ENCODE measurements at places on chromosomes 12 and 14.
A peak's percentile ranks its signal among the peaks of the same experiment; 100 is the strongest.

- peak; percentile 58 for DNase-seq
These were observed 2.0 kb upstream of the CCDC197 start for GRCh38 chr14:93994919-93995682.

GRCh38 chr14:54537651-54538050, 27.9 kb downstream of the CGRRF1 start:
- DNase-seq: no peak

DNA sequence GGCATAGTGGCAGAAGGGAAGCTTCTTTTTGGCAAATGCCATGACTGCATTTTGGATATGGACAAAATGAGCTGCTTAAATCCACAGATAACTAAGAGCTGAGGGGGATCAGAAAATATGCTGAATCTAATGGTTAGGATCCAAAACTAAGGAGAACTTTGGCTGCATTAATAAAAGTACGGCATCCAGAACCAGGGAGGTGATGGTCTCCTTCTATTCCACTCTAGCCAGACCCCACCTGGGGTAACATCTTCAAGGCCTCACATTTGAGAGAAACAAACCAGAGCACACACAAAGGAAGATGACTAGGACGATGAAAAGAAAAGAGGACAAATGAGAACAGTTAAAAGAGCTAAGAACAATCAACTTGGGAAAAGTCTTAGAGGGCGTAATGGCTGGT, 27.6 kb downstream of the NT5DC3 start:
- no peak for DNase-seq

DNA sequence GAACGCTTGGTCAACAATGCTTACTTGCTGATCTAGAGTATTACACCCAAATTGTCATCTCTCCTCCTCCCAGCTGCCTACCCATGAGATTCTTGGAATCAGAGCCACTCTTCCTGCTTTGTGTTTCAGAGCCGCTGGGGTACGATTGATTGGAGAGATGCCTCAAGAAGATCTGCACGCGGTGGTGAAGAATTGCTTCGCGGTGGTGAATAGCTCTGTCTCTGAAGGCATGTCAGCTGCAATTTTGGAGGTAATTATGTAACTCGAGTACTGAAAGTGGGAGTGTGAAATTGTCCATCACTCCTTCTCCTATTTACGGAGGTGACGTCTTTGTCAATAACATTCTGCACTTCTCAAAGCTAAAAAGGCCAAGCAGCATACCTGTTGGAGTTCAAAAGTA, 93.9 kb downstream of the GLT1D1 start:
- no peak for DNase-seq

DNA sequence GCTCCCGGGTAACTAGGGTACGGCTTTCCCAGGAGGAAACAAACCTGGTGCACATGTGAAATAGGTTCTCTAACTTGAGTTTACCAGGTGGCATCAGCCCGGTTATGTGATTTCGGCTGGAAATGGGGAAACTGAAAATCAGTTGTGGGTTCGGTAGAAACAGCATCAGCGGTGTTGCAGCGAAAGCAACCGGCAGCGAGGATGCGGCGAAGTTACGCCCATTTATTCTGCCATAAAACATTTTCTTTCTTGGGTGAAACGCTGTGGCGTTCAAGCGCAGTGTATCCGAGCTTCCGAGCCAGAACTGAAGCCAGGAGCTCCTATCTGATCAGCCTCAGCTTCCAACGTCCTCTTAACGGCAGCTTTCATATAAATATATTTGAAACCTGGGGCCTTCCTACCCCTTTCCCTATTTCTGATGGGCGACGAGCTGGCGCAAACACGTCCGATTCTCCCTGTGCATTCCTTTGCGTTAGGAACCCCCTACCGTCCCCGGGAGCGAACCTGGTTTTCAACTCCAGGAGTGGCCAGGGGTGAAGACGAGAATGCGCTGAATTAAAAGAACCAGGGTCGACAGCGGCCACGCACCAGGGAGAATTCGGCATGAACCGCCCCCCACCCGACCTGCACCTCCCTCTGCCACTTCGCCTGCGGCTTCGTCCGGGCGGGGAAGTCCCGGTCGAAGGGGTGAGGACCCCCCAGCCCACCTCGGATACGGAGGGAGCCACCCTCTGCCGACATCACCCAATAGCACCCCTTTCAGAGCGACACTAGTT, 1.6 kb downstream of the DPF3 start:
- no peak for DNase-seq

DNA sequence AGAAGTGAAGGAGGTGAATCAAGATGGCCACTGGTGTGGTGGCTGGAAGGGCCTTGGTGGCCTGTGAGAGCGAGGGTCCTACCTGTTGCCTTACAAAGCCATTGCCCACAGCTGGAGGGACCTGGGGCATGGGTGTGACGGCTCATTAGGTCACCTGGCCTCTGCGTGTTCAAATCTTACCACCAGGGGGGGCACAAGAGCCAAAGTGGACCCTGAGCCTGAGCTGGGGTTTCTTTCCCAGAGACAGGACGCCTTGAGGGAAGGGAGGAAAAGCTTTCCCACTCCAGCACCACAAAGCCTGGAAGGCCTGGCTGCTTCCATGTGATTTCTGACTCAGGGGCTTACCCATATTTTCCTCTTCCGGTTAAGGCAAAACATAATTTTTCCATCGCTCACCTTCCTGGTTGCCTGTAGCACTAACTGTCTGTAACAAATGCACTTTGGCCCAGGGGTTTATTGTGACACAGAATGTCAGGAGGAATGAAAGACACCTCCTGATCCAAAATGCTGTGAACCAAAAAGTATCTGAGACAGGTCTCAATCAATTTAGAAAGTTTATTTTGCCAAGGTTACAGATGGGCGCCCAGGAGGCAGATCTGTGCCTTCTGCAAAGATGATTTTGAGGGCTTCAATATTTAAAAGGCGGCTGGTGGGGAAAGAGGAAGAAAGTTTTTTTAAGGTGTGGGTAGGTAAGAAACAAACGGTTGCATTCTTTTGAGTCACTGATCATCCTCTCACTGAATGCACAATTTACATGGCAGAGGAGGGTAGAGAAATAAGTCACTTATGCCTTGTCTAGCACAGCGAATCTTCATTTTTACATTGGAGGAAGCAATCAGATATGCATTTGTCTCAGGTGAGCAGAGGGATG, 4.3 kb upstream of the CD9 start:
- peak; percentile 82 for DNase-seq

DNA sequence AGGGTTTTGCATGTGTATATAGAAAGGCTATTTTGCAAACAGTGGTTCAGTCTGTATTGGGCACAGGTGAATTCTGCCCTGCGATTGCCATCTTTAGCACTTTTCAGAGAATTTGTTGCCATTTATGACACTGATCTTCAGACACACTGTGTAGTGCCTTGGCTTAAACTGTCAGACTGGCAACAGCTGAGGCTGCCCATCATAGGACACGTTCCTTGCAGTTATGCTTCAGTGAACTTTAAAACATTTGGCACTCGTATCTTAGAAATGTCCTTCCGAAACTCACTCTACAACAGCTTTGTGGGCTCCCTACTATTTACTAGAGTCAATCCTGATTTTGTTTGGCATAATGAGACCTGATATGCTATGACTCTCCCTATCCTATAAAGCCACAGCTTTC, 29.1 kb downstream of the AP5M1 start:
- DNase-seq: no peak

DNA sequence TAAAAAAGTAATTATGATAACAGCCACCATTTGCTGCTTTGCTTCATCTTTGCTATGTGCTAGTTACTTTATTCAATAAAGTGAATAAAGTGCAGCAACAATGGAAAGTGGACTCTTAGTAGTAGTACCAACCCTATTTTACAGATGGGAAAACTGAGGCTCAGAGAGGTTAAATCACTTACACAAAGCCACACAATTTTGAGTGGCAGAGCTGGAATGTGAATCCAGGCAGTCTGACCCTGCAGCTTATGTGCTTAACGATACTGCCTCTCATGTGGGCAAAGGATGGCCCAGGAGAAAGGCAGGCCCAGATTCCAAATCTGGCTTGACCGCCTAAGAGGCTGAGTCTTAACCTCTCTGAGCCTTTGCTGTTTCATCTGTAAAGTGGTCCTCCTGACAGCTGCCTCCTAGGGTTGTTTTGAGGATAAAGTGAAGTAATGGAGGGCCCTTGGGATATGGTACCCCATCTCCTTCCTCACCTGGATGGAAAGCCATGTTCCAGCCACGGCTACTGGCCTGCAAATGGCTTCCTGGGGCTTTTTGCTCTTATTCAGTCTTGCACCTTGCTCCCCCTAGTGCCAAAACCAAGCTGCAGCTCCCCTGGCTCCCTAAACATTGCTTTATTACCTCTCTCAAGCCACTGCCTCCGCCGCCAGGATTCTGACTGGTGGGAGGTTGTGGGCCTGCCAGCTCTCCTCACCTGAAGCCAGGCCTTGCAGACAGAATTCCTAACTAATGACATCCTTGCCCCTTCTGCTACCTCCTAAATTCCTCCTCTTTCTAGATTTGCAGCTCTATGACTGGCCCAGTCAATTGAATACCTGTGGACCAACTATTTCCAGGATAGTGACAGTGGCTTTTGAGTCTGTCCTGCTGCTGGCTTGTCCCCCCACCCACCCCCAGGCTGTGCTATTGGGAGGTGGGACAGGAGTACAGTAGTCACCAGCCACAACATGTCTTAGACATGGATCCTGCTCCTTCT, 283.3 kb upstream of the PWP1 start:
- DNase-seq: peak; percentile 63

- DNase-seq: no peak
These were observed 75.6 kb upstream of the FLRT2 start for GRCh38 chr14:85454226-85454813.

GRCh38 chr14:65356327-65356836, 56.1 kb upstream of the FUT8 start:
- DNase-seq: peak; percentile 83

DNA sequence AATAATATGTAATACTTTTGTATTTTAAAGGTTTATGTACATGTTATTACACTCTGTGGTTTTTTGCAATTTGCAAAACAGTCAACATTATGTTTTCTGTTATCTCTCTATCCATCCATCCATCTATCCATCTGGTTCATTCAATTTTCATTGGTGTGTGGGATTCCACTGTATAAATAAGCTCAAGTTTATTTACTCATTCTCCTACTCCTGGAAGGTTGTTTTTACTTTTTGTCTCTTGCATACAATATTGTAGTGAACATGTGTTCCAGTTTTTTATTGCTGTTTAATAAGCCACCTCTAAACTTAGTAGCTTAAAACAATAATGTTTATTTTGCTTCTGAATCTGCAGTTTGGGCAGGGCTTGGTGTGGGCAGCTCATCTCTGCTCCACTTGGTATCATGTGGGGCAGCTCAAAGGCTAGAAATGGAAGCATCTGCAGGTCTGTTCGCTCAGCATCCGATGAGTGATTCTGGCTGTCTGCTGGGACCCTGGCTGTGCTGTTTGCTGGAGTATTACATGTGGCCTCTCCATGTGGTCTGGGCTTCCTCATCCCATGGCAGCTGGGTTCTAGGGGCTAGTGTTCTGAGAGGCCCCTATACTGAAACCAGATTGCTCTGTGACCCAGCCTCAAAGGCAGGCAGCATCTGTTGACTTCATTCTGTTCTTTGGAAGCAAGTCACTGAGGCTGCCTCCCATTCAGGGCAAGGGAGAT, 98.8 kb downstream of the SLC25A47 start:
- no peak for DNase-seq

GRCh38 chr12:130835011-130835410, 4.0 kb downstream of the STX2 start:
- no peak for DNase-seq
